ENCODE measurements at places on chromosomes 6 and 20.

DNA sequence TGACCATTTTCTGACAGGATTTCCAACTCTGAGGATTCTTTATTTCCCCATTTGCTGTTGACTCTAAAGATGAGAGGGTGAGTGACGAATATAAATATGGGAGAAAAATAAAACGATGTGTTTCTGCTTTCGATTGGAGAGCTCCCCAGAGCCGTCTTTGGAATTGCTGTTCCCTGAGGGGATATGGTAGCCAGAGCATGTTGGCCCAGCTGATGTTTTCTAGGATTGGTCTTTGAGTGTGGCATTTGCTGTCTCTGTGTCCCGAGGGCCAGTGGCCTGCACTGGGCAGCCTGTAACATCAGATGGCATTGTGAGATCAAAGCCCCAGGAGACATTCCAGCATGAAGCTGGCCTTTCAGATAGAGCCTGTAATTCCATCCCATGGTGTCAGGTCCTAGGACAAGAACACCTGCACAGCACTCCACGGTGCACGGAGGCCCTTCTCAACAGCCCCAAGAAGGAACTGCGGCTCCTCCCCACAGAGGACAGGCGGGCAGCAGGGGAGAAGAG is 26.7 kb downstream of the PKIG start:
- no peak for DNase-seq

- DNase-seq: no peak
Measured at GRCh38 chr20:44491635-44492395, 16.1 kb downstream of the TTPAL start.

- no peak for DNase-seq
Measured at GRCh38 chr20:11728937-11729336, 188.8 kb upstream of the BTBD3 start.

DNA sequence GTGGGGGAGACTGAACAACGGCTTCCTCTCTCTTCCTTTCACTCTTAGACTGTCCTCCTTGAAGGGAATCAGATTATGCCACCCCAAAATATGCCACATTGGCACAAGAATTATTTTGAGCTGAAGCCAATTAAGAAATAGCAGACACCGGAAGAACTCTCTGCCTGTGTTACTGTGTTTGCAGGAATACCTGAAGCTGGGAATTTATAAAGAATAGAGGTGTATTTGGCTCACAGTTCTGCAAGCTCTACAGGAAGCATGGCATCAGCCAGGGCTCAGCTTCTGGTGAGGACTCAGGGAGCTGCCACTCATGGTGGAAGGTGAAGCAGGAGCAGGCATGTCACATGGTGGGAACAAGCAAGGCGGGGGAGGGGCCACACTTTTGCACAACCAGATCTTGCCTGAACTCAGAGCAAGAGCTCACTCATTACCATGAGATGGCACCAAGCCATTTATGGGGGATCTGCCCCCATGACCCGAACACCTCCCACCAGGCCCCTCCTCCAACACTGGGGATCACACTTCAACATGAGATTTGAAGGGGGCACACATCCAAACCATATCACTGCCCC is 46.0 kb downstream of the PCNA start:
- no peak for DNase-seq

GRCh38 chr6:84575264-84575663 is 189.1 kb downstream of the TBX18 start:
- no peak for DNase-seq

DNA sequence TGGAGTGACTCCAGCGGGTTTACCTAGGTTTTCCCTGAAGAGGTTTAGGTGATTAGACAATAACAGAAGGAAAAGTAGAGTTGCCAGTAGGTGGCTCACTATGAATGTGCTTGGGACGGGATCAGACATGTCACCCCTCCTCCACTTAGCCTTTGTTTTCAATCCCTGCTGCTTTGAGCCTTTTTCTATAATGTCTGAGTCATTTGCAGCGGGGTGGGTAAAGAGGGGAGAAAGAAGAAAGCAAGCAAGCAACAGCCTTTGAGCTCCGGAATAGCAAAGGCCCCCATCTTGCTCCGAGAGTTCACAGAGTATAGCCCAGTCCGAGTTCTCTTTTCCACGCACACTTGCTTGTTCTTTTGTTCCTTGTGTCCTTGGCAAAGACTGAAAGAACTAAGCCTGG is 129.1 kb downstream of the PACRG start:
- DNase-seq: peak; percentile 44

GRCh38 chr6:37903351-37904340 is 84.1 kb downstream of the ZFAND3 start:
- DNase-seq: no peak

GRCh38 chr6:3904518-3904917 is 55.3 kb downstream of the FAM50B start:
- no peak for DNase-seq

- DNase-seq: no peak
Measured at GRCh38 chr6:166464068-166465002, 81.6 kb upstream of the MPC1 start.

GRCh38 chr6:129105793-129106192 is 222.9 kb downstream of the LAMA2 start:
- no peak for DNase-seq

DNA sequence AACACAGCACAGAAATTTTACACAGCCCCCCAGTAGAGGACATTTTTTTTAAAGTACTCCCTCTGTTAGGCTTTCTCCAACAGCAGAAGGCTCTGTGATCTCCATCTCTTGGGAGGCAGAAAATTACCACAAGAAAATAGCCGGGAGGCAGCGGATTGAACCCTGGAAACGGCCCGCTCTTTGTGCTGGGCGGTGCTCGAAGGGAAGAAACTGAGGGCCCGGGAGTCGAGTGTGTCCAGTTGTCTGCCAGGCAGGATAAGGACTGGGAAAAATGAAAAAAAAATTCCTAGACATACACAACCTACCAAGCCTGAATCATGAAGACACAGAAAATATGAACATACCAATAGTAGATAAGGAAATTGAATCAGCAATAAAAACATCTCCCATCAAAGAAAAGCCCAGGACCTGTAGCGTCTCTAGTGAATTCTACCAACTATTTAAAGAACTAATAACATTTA is 31.5 kb downstream of the POM121L2 start:
- DNase-seq: peak; percentile 74

DNA sequence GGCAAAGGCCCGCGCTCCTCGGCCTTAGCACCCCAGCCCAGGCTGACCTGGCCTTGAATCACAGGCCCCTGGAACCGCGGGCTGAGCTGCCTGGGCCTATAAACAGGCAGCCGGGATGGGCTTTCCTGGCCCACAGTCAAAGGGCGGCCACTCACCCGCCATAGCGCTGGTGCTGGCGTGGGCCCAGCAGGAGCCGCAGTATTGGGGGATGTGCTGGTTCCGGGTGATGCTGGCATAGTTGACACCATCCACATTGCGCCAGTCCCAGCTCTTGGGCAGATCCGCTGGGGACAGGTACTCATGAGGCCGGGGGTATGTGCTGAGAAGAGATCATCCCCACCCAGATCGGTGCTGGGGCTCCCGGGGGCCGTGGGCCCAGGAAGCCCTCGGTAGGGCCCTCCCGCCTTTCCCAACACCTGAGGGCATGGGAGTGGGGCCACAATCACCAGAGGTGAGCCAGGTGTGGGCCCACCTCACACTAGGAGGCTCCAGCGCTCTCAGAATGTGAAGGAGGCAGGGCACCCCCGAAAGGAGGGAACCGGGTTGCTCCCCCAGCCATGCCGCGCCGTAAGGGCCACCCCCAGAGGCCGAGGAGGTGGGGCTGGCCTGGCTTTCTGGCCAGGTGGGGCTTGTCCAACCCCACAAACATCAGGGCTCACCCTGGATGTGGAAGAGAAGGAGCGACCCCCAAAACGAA is 739 bp downstream of the CTSZ start:
- DNase-seq: no peak

DNA sequence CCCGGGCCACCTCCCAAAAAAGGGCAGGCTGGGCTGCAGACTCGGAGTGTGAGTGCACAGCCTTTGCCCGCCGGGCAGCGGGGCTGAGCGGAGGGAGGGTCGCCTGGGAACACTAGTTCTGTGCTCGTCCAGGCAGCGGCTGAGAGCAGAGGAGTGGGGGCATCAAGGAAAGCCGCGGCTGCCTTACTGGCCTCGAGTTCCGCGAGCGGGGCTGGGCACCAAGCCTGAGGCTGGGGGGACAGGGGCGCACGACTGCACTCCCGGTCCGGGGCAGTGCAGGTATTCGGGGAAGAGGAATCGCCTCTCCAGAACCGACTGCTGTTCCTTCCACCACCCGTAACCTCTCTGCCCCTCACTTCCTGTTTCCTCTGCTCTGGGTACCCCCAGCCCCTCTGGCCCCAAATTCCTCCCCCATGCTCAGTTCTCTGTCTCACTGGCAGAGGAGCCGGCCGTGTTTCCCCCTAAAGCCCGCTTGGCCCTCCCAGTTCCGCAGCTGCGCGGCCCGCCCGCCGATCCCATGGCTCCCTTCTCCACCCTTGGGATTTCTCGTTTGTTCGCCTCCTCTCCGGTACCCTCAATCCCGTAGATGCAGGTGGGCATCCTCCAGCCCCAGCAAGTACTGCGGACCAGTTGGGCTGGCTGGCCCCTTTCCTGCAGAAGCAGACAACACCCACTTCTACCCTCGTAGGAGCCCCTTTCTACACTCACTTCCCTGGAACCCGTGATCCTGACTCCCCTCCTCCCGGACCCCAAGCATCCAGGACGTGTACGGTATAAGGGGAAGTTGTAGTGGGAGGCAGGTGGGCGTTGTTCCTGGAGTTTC is 5.1 kb downstream of the RING1 start:
- DNase-seq: no peak

GRCh38 chr6:23269436-23269835 is 700.1 kb downstream of the HDGFL1 start:
- no peak for DNase-seq

DNA sequence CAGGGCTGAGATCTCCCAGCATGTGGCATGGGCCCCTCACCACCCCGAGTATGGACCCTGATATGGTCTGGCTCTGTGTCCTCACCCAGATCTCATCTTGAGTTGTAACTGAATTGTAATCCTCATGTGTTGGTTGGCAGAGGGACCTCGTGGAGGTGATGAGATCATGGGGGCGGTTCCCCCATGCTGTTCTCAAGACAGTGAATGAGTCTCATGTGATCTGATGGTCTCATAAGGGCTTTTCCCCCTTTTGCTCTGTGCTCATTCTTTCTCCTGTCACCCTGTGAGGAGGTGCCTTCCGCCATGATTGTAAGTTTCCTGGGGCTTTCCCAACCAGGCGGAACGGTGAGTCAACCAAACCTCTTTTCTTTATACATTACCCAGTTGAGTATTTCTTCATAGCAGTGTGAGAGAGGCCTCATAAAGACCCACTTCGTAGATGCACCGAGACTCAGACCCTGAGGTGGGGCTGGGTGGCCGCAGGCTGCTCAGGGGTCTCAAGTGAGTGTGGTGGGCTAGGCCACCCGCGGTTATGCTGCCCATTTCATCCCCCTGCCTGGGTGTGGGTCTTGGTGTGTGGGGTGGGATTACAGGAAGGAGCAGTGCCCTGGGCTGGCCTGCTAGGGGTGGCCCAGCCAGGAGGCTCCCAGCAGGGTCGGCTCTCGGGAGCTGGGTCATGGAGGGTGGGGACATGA is 26.2 kb upstream of the GATA5 start:
- no peak for DNase-seq

- DNase-seq: peak; percentile 42
Measured at GRCh38 chr20:62938105-62938888, at the start of gene GID8. TSS of gene GID8 (plus strand) at chr20:62938147. CDS start at chr20:62941503, 3,356 bp downstream.

DNA sequence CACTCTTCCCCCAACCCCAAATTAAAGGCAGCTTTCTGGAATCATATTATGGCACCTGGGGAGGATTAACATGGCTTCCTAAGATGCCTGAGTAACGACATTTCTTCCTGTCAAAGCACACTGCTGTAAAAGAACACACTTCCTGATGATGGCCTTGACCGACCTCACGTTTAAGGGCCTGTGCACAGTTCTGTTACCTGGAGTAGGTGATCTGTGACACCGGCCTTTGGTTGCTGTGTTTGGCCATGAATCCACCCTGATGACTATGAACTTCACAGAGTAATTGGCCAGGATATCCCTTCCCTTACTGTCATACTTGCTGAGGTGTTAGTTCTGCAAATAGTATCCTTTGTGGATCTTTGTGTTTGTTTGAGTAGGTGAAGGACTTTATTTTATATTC is 45.8 kb downstream of the PLCB4 start:
- no peak for DNase-seq

DNA sequence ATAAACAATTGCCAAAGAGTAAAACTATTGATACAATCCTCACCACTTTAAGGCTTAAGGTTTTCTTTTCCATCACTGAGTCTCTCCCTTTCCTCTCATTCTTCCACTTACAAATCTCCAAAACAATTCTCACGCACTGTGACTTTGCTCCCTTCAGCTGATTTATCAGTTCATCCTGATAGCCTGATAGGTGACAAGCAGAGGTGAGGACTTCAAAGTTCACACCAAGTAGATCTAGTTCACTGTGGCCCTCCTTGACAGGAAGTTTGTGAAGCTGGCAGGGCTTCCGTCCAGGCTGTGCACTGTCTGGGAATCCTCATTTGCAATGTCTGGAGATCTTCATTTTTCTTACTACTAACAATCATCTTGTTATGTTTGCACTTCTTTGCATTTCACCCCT is 35.2 kb upstream of the POU5F1 start:
- no peak for DNase-seq

DNA sequence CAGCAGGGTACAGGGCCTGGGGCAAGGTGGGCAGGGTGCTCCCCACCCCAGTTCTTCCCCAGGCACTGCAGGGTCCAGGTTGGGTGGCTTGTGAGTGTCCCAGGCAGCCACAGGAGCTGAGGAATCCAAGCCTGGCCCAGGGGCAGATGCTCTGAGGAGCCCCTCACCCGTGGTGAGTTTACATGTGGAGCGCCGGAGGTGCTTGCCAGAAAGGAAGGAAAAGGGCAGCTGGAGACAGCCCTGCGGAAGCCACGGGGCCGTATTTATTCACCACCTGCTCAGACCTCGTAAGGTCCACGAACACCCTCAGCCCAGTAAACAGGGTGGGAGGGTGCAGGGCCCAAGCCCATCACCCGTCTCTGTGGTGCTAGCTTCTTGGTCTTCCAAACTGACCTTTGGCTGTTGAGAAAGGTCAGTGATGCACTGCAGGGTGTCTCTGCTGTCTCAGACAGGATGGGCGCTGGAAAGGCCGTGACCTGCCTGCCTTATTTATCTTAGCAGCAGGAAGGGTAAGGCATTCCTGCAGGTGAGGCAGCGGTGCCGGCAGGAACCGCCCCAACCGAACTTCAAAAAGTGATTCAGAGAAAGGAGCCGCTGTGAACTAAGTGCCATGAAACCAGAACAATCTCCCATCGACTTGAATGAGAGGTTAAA is 4.0 kb upstream of the FRMD1 start:
- no peak for DNase-seq

DNA sequence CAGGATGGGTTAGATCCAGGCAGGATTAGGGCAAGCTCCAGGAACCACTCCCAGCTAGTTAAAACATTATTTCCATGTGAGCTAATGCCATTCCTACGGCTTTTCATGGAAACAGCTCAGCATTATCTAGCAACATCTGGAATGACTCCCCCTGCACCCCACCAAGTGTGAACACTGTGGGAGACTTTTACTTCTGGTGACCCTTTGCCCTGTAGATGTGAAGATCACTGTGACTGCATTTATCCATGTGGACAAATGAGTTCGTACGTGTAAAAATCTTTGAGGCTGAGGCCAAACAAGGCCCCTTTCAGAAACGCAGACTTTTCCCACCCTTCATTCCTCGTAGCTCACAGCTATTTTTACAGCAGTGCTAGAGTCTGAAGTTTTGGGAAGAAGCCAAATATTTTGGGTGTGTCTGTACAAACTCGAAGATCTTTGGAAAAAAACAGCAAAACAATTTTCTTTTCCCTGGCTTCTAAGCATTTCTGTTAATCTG is 221.8 kb upstream of the SOX4 start:
- DNase-seq: no peak
